Activated CD8-positive, alpha-beta T cell treated with anti-CD3 and anti-CD28 coated beads, Interleukin-2, amount 10 ng/mL, durations not matched to agents 7 days and 5 days (primary cell): ENCODE measurements at places on chromosomes 7 and 10. TPM values are rescaled to one million over a fixed set of nuclear protein-coding genes. Genes with fewer than 3 reads are reported as not detected.

DNA sequence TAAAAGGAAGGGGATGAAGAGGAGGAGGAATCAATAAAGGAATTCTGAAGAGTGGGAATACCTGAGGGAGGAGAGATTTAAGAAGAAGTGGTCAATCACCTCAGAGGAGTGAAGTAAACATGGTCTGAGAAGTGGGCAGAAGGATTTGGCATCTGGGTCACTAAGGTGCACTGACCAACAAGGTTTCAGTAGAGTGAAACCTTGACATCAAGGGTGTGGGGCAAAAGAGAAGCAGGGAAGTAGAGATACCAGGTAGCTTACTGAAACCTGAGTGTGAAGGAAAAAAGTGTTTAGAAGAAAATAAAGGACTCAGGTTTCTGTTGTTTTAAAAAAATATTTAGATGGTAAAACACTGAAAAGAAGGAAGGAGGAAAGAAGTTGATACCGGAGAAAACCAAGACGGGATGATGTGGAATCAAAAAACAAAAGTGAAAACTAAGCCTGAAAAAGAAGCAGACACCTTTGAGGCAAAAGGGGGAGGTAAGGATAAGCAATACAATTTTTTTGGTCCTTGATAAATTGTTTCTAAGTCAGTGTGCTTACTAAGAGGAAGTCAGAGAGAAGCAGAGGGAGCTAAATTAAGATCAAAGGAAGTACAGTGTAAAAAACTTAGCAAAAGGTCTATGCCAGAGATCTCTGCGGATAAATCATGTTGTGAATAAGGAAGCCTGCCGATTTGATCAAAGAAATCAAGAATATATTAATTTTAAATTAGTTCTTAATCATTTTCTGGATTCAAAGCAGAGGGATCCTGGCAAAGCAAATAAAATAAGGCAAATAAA is 137.2 kb upstream of the GPR22 start:
- no peak for DNase-seq

GRCh38 chr10:72525689-72526088 is 100.2 kb downstream of the MICU1 start:
- no peak for DNase-seq

DNA sequence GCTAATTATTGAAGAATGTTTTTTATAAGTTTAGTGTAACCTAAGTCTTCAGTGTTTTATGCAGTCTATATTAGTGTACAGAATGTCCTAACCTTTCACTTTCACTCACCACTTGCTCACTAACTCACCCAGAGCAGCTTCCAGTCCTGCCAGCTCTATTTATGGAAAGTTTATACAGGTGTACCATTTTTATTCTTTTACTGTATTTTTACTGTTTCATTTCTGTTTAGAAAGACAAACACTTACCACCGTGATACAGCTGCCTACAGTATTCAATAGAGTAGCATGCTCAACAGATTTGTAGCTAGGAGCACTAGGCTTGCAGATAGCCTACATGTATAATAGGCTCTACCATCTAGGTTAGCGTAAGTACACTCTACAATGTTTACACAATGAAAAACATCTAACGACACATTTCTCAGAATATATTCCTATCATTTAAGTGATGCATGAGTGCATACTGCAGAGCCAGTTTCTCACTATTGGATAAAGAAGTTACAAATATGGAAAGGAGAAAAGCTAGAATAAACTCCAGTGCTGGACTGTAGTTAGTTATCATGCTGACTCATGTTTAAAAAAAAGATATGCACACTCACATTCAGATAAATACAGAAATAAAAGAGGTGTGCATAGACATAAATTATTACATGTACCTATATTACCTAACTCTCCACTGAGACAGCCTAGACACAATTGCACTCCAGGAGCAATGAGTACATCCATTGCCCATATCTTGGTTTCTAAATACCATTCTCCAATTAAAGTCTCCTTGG is 30.4 kb downstream of the STEAP1B start:
- DNase-seq: no peak

DNA sequence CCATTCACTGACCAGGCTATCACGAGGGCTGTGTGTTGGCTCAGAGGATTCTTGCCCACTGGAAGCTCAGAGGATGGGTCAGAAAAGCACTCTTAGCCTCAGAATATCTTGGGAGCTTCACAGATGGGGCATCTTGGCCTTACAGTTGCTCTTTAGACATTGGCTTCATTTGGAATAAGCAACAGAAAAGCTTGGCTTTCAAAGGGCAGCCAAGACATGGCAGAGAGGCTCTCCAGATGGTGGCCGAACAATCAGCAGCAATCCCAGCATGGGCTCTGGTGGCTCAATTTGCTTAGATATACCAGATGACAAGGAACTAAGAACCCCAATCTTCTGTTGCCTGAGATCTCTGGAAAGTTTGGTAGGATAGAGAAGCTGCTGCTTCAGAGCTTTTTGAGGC is 446.2 kb downstream of the ADRA2A start:
- DNase-seq: no peak

GRCh38 chr10:31853629-31854028 is 75.0 kb downstream of the ARHGAP12 start:
- no peak for DNase-seq

Gene DKK1
- total RNA-seq: not detected
